Activated CD4-positive, alpha-beta T cell treated with anti-CD3 and anti-CD28 coated beads, Interleukin-2, amount 50 U/mL, for 48 hours (primary cell): ENCODE measurements at places on chromosomes 13 and 19.

- DNase-seq, result no peak
Observed at GRCh38 chr13:87884884-87885283, 213.7 kb downstream of the SLITRK5 start.

GRCh38 chr13:32638739-32639138 is 52.5 kb downstream of the PDS5B start:
- peak; percentile 41 for DNase-seq

DNA sequence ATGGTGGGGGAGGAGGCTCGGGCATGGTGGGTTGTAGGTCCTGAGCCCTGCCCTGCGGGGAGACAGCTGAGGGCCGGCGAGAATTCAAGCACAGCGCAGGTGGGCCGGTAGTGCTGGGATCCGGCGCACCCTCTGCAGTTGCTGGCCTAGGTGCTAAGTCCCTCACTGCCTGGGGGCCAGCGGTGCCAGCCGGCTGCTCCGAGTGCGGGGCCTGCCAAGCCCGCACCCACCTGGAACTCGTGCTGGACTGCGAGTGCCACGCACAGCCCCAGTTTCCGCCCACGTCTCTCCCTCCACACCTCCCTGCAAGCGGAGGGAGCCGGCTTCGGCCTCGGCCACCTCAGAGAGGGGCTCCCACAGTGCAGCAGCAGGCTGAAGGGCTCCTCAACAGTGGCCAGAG is 33.7 kb downstream of the EEF1AKMT1 start:
- no peak for DNase-seq

DNA sequence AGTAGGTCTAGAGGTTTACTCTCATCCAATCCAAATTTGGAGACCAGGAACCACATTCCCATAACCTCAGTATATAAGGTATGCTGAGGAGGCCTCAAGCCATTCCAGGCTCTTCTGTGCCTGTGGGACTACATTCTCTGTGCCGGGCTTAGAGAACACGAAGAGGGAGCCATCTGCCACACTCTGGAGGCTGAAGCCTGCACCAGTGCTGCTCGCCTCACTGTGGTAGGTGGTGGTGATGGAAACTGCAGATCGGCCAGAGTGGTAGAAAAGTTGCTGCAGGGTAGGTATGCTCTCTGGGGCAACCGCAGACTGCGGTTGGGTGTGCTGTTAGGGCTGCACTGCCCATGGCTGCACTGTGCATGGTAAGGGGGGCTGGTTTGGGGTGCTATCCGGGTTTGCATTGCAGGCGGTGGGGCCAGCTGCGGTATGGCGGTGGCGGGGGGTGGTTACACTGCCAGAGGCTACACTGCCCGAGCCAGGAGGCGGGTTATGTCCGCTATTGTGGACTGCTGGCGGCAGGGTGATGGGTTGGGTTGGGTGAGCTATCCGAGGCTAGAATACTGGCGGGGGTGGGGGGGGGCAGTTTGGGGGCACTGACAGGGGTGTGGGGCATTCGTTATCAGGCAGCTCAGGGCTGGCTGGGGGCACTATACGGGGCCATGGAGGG is 145.0 kb downstream of the TNFRSF19 start:
- no peak for DNase-seq

- DNase-seq, result no peak
Observed at GRCh38 chr19:36837176-36837905, 846 bp downstream of the ZNF790 start.

- DNase-seq, result no peak
Observed at GRCh38 chr13:79549355-79550106, 68.6 kb downstream of the NDFIP2 start.

- DNase-seq, result peak; percentile 3
Observed at GRCh38 chr19:27974082-27974513, 1238.9 kb downstream of the UQCRFS1 start.

- DNase-seq, result peak; percentile 68
Observed at GRCh38 chr19:1882089-1882785, 3.1 kb downstream of the ABHD17A start.

GRCh38 chr13:21753117-21753729 is 82.3 kb downstream of the FGF9 start:
- DNase-seq, result no peak

GRCh38 chr19:47229676-47230053 is 1.3 kb downstream of the BBC3 start:
- DNase-seq, result peak; percentile 15

- peak; percentile 33 for DNase-seq
Observed at GRCh38 chr19:15550929-15551292, 42.6 kb downstream of the CYP4F22 start.

GRCh38 chr19:45607071-45608029 is 5.3 kb upstream of the GPR4 start:
- peak; percentile 73 for DNase-seq

DNA sequence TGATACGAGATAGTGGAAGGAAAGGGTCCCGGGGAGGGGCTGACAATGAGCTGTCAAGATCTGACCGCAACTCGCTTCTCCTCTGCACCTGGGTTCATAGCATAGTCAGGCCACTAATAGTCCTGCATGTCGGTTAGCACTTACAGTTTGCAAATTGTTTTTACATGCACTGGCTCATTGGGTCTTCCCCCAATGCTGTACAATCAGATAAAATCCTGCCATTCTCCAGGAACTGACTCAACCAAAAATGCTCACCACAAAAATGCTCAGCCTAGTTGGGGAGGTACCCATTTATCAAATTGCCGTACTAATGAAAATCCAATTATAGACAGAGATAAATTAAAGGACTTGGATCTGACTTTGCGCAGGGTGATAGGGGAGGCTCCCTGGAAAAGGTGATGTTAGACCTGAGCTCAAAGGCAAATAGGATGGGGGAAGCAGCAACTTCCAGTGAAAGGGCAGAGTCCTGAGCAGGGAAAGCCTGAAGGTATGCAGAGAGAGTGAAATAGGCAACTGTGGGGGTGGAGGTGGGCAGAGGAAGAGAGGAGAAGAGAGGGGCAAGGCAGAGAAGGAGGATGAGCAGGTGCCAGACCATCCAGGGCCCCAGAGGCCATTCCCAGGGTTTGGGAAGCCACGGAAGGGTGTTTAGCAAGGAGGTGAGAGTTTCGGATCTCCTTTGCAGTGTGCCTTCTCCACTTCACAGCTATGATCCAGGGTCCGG is 326.1 kb upstream of the TSHZ3 start:
- DNase-seq, result no peak

DNA sequence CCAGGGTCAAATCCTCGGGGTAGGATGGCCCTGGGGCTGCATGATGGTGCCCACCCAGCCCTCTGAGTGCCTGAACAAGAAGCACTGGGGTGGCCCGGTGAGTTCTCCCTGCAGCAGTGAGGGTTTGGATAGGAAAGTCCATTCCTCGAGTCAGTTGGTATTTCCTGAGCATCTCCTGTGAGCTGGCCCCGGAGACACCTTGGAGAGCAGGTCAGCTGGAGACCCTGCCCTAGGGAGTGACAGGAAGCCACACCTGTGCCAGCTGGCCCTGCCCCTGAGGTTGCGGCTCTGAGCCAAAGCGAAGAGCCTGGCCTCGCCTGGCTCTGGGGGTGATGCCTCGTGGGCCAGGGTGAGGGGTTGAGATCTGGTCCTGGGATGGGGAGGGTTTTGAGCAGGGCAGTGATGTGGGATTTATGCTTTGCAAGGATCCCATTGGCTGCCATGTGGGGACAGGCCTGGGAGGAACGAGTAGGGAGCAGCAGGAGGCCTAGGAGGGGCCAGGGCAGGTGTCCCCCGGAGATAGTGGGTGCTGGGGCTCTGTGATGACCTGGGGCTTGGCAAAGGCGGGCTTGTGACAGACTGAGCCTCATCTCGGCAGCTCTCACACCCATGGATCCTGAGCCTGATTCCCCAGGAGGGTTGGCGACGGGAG is 16.0 kb downstream of the CRTC1 start:
- DNase-seq, result no peak

GRCh38 chr13:73365681-73366080 is 306.9 kb downstream of the KLF5 start:
- DNase-seq, result no peak

GRCh38 chr13:36124236-36124822 is 6.9 kb downstream of the DCLK1 start:
- no peak for DNase-seq

GRCh38 chr19:14325863-14326262 is 55.4 kb upstream of the ADGRE5 start:
- no peak for DNase-seq

DNA sequence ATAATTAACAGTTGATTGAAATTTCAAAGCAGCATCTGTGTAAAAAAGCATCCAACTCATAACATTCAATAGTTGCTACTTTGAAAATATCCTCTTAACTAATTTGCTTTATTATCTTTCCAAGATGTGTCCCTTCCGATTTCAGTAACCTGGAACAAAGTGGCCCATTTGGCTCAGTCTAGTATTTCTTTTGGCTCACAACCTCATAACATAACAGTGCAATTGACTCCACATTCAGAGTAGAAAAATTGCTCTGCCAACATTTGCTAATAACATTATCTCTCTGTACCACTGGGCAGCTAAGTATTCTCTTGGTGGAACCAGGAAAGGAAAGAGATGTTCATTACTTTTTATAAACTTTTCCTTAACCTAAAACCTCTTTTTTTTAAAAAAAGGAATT is 571.1 kb upstream of the ARGLU1 start:
- DNase-seq, result no peak

DNA sequence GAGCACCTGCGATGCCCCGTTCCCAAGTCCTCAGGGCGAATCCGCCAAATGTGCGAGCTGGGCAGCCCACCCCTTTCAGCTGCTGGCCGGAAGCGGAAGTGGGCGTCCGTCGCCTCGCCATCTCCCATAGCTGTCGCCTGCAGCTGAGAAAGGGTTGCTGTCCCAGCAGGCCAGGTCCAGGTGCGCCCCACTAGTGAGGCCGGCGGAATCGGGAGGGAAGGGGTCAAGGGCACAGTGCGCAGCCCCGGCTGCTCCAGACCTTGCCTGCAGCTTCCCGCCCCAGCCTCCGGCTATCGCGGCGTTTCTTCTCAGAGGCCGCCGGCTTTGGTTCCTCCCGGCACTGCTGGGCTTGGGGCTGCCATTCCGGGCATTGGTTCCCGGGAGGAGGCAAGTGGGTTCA is at the start of gene ZNF177:
TSS of gene ZNF177 (plus strand) at position 109 of the 400 bp plus-strand sequence. CDS start 15,299 bp downstream, outside the sequence.
- DNase-seq, result no peak

DNA sequence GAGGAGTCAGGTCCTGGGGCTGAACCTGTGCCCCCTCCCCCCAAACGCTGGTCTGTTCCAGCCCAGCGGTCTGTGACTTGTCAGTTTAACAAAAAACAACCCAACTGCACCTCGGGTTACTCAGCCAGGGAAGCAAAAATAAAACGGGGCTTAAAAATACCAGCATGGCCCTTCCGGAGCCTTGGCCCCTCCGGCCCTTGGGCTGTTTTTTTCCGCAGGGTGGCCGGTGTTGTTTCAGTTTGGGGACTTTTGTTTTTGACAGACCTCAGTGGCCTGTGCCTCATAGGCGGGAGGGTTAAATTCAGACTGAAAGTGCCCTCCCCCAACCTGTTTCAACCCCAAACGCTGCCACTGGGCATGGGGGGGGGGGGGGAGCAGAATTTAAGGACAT is 4.0 kb downstream of the TCF3 start:
- no peak for DNase-seq

DNA sequence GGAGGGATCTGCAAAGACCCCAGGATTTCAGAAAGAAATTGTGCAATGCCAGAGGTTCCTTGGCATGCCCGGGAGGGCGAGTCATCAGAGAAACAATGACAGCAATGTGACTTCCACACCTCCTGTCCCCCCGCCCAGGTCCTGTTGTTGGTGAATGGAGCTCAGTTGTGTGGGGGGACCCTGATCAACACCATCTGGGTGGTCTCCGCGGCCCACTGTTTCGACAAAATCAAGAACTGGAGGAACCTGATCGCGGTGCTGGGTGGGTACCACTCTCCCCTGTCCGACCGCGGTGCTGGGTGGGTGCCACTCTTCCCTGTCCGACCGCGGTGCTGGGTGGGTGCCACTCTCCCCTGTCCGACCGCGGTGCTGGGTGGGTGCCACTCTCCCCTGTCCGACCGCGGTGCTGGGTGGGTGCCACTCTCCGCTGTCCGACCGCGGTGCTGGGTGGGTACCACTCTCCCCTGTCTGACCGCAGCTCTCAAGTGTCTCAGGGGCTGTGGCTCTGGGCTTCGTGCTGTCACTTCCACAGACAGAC is 5.2 kb upstream of the F10 start:
- no peak for DNase-seq
